Activated CD4-positive, alpha-beta T cell treated with anti-CD3 and anti-CD28 coated beads, Interleukin-2, amount 50 U/mL, for 48 hours (primary cell): ENCODE measurements at places on chromosomes 1 and 21.

DNA sequence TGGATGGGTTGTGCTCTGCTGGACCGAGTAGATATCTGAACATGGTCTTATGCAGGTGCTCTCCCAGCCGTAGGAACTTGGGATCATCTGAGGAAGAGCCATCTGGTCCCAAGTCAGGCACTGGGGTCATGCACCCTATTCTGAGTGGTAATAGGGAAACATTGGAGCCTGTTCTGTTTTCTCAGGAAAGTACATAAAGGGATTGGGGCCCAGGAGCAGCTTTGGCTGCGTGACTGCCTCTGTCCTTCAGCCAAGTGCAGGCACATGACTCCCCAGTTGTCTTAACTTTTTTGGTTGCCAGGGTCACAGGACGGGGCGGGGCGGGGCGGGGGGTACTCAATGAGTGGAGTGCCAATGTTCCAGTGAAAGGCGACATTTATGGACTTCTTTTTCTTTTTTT is 11.5 kb downstream of the PFKFB2 start:
- DNase-seq = no peak

DNA sequence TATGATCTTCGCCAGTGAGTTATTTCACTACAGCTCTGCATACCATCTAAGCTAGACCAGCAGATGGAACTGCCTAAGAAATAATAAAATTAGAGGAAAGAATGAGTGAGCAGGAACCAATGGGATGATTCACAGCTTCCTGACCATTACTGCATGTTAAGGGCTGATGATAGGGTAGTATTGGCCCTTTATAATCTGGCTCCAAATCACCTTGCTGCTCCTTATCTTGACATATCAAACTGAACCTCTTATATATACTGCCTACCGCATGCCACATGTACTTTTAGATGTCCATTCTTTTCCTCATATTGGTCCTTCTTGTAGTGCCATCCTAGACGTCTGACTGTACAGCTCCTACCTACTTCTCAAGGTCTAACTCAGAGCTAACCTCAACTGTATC is 524.4 kb downstream of the DPYD start:
- DNase-seq = no peak

GRCh38 chr1:179929955-179930798 is 24.4 kb upstream of the CEP350 start:
- no peak for DNase-seq

GRCh38 chr1:100320311-100321099 is 31.8 kb upstream of the CDC14A start:
- DNase-seq = no peak

DNA sequence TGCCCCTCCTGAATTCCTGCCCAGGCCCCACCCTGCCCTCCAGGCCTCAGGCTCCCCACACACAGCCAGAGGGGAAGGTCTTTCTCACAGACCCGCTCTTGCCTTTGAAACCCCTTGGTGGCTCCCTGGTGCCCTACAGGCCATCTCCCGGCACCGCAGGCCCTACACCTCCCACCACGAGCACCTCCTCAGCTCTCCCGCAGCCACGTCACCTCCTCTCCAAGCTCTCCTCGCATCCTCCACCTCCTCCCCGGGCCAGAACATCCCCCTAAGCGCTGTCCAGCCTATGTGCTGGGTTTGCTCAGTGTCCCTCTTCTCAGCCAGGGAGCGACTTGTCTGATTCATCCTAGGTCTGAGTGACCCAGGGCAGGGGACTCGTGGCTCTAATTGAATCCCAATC is 66.4 kb downstream of the DMRTB1 start:
- no peak for DNase-seq

GRCh38 chr1:200248541-200248940 is 161.3 kb downstream of the ZNF281 start:
- no peak for DNase-seq

- DNase-seq = no peak
Observed at GRCh38 chr1:91057784-91058183, 35.9 kb upstream of the ZNF644 start.

DNA sequence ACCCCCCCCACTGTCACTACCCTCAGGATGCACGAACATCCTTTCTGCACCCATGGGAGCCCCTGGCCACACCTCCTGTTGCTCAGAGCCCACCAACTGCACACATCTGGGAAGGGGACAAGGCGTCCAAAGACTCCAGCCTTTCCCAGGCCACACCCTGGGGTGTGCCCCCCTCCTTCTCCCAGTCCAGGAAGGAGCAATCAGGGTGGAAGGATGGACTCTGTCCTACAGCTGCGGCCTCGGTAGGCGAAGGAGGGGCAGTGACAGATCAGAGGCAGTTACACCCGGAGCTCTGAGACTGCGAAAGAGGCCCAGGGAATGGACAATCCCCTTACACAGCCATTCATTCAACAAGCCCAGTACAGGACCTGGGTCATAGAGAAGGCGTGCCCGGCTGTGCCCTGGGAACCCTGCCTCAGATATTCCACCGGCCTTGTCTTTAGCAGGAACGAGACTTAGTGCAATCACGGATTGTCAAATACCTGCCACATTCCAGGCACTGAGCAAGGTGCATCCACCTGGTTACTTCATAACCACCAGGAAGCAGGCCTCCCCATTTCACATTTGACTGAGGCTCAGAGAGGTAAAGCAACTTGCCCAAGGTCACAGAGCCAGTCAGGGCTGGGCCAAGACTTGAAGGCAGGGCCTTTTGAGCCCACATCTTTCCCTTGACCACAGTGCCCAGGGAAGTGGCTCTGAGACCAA is 9.4 kb downstream of the HSPG2 start:
- DNase-seq = no peak

DNA sequence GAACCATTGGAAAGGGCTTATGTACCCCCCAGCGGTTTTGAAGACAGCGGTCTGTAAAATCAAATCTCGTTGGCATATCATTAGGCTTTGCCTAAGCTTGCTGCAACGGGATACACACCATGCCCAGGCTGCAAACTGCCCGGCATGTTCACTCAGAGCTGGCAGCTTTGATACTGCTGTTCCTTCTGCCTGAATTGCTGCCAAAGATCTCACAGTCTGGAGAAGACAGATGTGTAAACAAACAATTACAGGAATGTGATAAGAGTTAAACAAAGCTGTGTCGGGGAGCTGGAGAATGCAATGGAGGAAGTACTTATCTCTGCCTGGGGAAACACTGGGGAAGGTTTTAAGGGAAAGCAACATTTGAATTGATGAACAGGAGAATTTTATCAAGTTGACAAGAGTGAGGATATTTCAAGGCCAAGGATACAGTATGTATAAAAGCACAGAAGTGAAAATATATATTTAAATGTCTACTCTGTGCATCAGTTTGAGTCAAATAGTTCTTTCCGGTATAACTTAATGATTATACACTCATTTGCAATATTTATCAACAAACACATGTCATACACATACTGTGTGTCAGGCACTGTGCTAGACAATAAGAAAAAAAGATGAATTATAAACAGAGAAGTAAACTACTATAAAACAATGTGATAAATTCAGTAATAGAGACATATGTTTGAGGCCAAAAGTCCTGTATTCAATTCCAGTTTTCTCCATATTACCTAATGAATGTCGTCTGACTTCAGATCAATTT is 29.9 kb downstream of the CHML start:
- DNase-seq = no peak

- DNase-seq = no peak
Observed at GRCh38 chr1:211329764-211330201, 3.1 kb downstream of the TRAF5 start.

- no peak for DNase-seq
Observed at GRCh38 chr1:202230061-202230938, 36.7 kb downstream of the LGR6 start.

DNA sequence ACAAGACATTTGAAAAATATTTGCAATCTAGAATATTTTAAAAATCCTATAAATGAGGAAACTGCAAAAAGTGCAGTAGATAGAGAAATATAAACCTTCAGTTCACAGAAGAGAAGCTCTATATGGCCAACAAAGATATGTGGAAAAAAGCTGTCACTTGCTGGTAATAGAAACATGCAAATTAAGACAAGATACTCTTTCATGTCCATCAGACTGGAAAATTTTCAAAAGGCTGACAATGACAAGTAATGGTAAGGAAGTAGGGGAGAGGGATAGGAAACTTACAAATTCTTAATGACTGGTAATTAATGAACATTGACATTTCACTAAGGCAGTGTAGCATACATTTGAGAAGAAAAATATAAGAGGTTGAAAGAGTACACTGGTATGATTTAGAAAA is 147.9 kb downstream of the MRPL39 start:
- DNase-seq = no peak

- DNase-seq = no peak
Observed at GRCh38 chr1:43512133-43512532, 18.6 kb upstream of the PTPRF start.

DNA sequence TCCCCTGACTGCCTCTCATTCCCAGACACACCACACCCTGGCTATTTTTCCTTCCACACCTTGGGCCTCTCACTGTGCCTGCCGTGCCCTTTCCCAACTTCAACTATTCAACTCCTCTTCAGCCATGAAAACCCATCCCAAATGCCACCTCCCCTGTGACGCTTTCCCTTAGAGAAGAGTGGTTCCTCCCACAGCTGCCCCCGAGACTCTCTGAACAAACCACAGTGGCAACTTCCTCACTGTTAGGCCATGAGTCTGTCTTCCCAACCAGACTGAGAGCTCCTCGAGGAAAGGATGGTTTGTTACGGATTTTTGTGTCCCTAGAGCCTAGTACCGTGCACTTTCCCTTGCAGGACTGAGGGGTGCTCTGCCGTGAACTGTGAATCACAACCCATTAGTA is 59.2 kb downstream of the LRRN2 start:
- DNase-seq = no peak

DNA sequence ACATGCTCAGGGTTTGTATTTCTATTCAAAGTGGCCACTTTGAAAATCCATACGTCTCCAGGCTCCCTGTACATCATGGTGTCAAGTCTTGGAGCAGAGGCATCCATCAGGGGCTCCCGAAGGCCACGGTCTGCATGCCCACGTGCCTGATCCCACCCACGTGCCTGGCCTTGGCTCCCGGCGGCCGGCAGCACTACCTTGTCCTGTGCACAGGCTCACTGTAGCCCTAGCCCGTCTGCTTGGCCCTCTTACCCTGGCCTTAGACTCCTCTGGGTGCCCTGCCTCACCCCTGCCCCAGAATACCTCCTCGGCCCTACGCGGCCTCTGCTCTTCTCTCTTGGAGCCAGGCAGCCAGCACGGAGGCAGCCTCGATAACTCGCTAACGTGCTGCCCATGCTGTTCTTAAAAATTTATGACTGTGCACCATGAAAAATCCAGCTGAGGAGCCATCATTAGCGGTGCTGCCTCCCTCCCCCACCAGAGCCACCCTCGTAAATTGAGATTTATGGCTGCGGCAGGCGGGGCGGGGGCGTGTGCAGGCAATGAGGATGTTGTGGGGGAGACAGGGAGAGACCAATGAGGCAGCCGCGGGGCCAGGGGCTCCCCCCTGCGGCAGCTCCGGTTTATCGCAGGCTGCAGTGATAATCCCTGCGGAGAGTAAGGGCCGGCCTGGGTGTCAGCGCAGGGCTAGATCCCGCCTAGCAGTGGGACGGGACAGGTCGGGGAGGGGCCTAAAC is 24.6 kb downstream of the DMAP1 start:
- peak; percentile 31 for DNase-seq

GRCh38 chr21:46195595-46196195 is 11.4 kb upstream of the SPATC1L start:
- DNase-seq = no peak

DNA sequence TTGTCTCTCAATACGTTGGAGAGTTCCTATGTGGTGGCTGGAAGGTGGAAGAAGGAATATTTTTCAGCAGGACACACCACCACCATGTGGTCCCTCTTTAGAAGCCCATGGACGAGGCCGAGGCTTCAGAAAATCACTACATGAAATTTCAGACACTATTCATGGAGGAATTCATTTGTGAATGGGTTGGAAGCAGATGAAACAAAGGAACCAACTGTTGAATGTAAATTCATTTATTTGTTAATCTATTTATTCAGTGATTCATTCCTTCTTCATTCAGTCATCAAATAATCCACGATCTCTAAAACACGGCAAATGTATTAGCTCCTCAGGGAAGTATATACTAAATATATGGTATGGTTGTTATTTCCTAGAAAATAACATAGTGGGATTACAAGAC is 12.2 kb downstream of the SLC35F3 start:
- DNase-seq = no peak
